ENCODE measurements at places on chromosomes 1 and 21.

DNA sequence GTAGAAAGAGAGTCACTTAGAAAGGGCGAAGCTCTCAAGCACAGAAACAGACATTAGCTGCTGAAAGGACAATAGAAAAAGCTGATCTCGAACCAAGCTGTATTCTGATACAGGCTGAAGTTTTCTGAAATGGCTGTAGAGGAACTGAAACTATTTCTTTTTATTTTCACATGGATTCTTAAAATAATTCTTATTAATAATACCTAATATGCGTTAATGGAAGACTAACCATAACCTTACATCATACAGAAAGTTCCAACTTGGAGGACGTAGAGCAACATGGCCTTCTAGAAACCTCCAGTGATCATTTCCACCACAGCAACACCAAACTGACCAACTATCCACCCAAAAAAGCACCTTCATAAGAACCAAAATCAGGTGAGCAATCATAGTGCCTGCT lies 52.8 kb upstream of the ACADM start:
- DNase-seq, result no peak

DNA sequence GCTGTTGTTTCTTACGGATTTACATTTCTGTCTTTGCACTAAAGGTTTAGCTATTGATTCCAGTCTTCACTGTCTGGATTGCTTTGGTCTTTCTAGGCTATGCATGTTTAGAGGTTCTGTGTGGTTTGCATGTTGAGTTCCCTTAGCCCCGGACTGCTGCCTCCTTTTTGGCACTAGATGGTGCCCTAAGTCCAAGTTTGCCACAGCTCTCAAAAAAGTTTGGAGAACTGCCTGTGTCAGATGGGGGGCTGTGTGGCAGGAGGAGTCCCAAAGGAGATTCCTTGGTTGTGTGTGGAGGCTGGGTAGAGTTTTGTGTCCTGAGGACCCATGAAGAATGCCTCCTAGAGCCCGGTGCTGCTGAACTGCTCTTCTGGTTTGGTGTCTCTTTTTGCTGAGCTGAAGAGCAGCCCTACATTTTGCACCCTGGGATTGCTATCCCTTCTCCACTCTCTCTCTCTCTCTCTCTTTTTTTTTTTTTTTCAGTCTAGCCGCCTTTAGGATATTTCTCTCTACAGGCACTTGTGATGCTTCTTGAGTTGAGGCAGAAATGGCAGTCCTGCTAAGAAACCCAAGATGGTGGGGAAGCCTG lies 74.4 kb downstream of the PTGS2 start:
- DNase-seq, result no peak

GRCh38 chr1:223227486-223228196 lies 84.6 kb upstream of the TLR5 start:
- no peak for DNase-seq

DNA sequence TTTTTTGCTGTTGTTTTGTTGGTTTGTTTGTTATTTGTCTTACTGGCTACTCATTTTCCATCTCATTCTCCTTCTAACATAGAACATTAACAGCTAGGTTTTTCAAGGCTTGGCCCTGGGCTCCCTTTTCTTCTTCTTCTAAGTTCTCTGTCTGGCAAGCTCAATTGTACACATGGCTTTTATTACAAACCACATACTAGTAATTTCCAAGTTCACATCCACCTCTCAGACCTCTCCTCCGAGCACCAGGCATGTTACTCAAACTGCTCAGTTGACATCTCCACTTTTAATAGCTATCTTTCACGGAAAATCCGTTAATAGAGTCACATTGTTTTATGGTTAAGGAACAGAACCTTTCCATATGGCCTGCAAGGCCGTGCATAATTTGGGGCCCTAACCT lies 736.9 kb upstream of the ADAMTS5 start:
- no peak for DNase-seq

DNA sequence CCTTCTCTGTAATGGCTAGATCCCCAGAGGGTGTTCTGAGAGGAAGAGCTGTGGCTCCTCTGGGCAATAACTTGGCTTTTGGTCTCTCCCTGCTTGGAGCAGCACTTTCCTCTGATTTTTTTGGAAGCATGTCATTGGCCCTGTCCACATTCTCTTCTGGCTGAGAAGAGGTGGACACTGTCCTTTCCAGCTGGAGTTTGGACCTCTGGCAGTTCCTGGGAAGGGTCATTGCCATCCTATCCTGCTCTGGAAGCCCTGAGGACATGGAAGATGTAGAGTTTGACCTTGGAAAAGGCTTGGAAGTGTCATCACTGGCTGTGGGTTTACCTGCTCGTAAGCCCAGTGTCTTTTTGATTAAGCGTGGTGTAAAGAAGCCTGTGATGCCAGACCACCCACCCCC lies 26.8 kb downstream of the TOR3A start:
- DNase-seq, result no peak

DNA sequence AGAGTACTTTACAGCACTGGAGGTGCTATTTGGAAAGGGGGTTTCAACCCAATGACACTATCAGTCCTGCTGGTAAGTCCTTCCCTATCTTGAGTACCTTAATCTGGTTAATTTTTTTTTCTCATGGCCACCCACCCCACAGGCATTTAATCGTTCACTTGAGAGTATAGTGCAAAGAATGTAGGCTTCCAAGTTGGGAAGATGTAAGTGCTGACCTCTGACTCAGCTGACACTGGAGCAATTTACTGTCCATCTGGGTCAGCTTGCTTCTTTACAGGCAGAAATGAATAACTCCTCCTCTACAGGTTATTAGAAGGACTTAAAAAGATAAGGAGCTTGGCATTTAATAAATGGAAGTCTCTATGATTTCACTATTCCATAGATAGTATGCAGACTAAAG lies 89.6 kb downstream of the AK5 start:
- no peak for DNase-seq

GRCh38 chr1:172398970-172399755 lies 21.3 kb upstream of the C1orf105 start:
- DNase-seq, result no peak

GRCh38 chr1:218887141-218887925 lies 286.3 kb upstream of the LYPLAL1 start:
- DNase-seq, result no peak

DNA sequence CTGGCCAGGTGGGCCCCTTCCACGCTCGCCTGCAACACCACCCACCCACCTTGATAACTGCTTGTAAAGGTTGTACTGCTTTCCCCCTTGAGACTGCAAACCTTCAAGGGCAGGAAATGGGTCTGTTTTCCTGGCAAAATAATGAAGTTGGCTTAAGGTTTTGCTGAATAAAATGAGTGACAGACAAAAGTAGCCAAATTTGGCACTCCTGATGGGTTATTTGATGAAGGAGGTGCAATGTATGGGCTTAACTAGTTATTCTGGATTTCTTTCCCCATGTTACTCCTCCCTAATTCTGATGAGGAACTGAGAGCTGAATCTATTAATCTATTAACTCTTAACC lies 14.6 kb upstream of the HLCS start:
- DNase-seq, result no peak

DNA sequence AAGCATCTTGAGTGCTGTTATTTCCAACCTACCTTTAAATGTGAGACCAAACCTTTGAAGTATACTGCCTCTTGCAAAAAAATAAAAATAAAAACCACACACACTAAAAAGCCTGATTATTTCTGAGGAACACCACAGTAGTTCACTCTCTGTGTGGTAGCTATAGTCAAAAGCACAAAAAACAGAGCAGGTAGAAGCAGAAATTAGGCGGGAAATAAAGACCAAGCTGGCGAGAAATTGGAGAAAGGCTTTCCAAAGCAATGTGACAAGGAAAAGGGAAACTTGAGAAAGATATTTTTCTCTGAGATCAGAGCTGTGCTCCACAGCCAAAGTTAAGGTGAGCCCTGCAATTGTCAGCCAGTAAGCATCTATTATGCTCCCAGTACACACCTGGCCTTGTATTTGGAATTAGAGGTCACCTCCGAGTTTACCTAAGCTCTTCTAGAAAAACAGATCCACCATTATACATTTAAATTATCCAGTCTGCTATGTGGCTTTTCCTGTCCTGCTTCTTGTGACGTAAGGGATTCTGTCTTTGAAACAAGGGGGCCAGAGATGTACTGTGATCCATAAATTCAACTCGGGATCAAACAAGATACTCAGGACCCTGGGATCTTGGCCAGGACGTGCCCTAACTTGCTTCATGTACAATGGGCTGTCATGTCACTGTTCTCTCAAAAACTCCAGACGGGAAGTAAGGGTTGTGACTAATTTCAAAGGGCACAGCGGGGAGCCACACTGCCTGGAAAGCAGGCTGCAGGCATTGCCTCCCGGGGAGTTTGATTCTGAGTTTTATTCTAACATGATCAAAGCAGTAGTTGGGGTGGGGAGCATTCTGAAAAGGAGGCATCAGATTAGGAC lies 39.8 kb upstream of the RAB4A start:
- DNase-seq, result no peak

GRCh38 chr1:114035304-114035700 lies 56.0 kb downstream of the OLFML3 start:
- DNase-seq, result no peak

- DNase-seq, result no peak
Measured at GRCh38 chr1:95974586-95974985, 740.6 kb downstream of the RWDD3 start.

DNA sequence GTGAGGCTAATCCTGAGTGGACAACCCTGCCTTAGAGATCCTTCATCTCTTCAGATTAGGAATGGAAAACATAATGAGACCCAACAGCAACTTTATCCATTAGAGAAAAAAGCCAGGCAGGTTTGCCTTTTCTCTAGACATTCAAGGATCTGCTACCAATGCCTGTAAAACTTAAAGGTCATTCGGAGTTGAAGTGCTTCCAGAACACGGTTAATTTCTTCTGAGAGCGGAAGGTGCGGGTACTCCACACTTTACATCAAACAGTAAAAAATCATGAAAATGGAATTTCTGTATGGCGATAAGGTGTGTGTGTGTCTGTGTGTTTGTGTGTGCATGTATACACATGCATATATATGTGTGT lies 65.2 kb upstream of the PRKACB start:
- DNase-seq, result no peak

DNA sequence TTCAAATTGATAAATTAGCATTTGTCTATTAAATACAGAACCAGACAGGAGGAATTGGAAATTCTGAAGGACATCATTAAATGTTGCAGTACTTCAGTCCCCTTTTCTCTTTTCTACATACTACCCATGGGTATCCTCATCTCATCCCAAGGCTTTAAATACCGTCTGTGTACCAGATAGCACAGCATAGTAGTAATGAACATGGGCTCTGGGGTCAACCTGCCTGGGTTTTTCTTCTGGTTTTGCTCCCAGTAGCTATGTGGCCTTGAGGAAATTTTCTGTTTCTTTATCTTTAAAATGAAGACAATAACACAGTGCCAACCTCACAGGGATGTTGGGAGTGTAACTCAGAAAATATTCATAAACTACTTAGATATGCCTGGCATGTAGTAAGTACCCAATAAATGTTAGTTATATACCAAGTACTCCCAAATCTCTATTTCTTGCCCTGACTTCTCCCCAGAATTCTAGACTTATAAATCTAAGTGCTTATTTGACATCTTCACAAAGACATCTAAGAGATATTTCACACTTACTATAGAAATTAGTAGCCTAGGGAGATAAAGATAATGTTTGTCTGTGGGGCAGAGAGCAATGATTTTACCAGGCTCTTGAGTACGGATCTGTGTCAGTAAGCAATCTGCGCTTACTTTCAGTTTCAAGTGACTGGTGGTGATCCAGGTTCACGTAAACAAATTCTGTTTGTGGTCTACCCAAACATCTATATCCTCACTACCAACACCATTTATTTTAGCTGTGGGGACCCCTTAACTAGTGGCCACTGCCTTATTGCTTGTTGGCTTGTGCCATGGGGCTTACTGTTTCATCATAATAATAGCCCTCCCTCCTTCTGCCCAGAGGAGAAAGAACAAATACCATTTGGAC lies 37.3 kb downstream of the VANGL2 start:
- no peak for DNase-seq

GRCh38 chr1:61300899-61301298 lies 218.5 kb downstream of the NFIA start:
- no peak for DNase-seq

DNA sequence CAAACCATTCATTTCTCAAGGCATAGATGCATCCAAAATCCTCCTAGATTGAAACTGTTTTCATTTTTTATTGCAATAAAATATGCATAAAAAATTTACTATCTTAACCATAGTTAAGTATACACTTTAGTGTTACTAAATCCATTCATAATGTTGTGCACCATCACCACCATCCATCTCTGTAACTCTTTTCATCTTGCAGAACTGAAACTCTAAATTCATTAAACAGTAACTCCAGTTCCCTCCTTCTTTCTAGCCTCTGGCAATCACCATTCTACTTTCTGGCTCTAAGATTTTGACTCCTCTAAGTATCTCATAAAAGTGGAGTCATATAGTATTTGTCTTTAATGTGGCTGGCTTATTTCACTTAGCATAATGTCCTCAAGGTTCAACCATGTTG lies 236.8 kb downstream of the SMYD3 start:
- DNase-seq, result no peak

DNA sequence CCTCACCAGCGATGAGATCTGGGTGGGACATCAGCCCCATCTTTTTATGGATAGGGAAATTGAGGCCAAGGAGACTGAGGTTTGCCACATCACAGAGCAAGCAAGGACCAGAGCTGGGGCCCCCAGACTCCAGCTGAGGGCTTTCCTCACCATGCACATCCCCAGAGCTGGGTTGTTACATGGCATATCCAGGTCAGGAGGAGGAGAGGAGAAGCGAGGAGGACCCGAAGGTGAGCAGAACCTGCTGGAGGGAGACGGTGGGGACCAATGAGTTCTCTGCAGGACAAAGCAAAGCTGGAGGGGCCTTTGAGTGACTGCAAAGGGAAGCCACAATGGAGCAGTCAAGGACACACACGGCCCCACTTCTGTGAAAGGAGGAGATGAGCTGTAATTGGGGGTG lies 255.5 kb upstream of the CSF3R start:
- DNase-seq, result no peak

- no peak for DNase-seq
Measured at GRCh38 chr1:27481994-27482620, 7.9 kb downstream of the WASF2 start.

- DNase-seq, result no peak
Measured at GRCh38 chr1:116485976-116486375, 84.8 kb downstream of the CD58 start.

DNA sequence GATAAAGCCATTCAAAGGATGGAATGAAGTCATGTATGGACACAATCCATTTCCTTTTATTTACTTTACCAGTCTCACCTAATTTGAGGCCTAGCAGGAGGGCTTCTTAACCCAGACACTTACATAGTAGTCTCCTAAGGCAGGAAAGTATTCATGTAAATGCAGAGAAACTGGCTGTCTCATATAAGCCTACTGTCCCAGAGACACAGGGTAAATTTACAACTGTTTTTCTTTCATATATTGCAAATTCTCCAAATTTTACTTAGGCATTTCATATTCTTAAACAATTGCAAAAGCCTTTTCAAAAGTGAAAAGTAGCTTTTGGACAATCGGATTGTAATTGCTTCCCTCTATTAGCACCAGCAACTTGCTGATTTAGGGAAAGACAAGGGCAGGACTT lies 29.9 kb downstream of the SPAG17 start:
- DNase-seq, result no peak

DNA sequence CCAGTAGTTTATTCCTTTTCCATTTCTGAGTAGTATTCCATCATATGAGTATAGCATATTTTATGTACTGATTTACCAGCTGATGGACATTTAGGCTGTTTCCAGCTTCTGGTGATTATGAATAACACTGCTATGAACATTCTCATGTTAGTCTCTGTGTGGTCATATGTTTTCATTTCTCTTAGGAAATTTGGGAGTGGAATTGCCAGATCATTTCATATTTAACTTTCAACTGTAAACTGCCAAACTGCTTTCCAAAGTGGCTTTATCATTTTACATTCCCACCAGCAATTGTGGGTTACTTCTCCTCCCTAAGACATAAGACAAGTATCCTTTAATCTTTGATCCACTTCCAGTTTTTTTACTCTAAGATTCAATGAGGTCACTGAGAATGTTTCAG lies 85.7 kb upstream of the RALGPS2 start:
- no peak for DNase-seq
